ENCODE measurements at places on chromosomes 6 and 20.

GRCh38 chr6:4644996-4645395, 131.2 kb upstream of the CDYL start:
- DNase-seq, result no peak

DNA sequence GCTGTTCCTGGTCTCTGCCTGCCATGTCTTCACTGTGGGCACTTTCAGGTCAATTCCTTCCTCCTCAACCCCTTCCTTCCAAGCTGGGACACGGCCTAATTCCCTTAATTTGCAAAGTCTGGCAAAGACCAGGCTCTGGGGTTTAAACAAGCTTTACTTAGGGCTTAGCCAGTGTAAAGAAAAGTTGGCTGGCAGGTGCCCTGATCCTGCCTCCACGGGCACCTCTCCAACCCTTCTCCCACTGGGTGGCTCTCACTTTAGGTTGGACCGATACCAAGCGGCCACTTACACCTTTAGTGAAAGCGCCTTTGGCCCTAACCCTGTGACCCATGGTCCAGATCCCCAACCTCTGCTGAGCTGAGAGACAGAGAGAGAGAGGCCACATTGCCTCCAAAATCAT, 13.7 kb upstream of the MLN start:
- no peak for DNase-seq

DNA sequence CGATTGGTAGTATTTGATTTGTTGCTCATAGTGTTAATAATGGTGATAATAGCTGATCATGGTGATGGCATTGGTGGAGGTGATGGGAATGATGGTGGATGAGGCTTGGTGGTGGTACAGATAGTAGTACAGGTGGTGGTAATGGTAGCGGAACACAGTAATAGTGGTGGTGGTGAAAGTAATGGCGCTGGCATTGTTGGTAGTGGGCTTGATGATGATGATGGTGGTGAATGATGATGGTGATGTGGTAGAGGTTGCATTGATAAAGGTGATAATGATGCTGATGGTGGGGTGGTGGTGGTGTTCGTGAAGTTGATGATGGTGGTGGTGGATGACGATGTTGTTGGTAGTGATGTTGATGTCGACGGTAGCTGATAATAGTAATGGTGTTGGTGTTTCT, 24.6 kb upstream of the CLIC5 start:
- no peak for DNase-seq

DNA sequence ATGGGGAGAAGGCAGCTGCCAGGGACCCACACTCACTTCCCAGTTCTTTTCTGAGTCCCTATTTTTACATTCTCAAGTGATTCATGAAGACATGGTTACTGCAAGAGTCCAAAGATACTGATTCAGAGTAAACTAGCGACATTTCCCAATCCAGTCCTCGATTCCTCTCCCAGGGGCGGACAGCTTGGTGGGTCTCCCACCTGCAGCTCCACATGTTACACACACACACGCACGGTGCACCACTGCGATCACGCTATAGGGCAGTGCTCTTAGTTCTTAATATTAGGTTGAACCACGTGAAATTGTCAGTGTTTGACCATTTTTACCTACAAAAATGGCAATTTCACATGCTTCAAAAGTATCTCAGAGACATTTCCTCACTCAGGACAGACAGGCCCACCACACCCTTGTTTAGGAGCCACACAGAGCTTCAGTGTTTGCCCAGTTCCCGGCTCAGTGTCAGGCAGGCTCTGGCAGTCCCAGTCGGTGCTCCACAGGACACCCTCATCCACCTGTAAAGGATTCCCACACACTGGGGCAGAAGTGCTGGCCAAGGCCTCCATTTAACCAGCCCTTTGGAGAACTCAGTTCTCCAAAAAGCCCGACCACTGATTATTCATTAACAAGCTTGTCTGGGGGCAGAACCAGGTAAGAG, 51.8 kb downstream of the RRBP1 start:
- no peak for DNase-seq

DNA sequence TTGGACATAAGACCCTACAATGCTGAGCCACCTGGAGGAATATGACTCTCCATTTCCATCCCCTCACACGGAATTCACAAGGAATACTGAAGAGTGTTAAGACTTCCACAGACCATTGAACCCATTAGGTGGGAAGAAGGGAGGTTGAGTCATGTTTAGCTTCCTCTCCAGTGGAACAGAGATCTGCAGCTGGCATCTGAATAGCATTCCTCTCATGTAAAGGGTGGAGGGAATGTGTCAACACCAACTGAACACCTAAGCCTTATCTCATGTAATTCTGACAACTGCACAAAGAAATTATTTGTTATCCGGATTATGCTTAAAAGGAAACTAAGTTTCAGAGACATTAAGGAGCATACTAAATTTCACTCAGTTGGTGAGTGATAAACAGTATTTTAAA, 705.9 kb downstream of the MAFB start:
- DNase-seq, result no peak

DNA sequence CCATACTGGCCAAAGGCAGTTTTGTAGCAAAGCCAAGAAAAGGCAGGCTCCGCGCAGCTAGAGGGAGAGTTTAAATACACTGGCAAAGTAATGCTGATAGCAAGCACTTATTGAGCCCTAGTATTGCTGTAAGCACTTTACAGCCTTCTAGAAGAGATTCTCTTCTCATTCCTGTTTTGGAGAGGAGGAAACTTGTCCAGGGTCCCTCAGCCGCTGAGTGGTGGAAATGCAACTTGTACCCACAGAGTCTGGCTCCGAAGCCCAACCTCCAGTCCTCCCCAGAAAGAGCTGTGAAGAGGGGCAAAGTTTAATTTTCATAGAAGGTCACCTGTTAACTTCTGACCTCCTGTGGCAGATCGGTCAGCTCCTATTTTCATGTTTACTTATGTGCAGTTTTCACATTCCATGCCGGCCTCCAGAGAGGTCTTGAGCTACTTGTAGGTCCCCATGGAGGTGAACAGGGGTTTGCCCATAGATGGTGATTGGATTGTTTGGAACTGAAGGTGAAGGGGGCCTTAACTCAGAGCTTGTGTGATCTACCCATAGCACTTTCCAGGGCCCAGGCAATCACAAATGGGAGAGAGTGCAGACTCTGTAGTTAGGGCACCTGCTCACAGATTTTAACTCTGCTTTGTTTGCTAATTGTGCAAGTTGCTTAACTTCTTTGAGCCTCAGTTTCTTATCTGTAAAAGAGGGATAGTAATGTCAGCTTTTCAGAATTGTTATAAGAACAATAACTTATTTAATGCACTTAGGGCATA, 70.7 kb downstream of the LYRM2 start:
- no peak for DNase-seq

DNA sequence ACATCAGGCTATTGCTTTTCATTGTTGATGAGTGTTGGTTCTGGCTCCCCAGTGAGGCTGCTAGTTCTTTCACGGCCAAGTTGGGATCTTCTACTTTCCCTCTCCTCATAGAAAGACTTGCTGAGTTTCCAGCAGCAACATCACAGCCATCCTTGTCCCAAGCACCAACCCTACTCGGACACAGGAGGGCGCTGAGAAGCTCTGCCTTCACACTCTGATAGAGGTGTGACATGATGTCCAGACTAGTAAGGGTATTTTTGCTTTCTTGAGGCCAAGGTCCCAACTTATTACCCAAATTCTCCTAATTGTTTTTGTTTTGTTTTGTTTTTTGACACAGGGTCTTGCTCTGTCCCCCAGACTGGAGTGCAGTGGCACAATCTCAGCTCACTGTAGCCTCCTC, 3.0 kb upstream of the GCM1 start:
- DNase-seq, result no peak

- DNase-seq, result no peak
These were observed 9.8 kb downstream of the KIF3B start for GRCh38 chr20:32287231-32287638.

- no peak for DNase-seq
These were observed 31.4 kb downstream of the FOXP4 start for GRCh38 chr6:41577356-41578216.

DNA sequence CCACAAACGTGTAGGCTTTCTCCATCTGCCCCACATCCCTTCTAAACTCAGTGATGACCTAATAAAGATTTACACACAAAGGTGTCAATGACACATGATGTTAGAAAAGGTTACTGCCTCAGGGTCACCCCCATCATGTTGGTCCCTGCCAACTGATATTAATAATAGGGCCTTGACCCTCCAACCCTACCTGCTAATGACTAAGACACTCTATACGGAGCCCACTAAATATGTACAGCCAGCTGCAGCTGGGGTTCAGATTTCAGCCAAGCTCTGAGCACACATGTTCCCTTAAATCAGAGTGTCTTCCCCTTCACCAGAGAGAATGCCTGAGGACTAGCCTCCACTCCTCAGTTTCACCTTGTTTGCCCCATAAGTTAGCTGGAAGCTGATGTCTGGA, 67.4 kb upstream of the SNRPB2 start:
- DNase-seq, result no peak

DNA sequence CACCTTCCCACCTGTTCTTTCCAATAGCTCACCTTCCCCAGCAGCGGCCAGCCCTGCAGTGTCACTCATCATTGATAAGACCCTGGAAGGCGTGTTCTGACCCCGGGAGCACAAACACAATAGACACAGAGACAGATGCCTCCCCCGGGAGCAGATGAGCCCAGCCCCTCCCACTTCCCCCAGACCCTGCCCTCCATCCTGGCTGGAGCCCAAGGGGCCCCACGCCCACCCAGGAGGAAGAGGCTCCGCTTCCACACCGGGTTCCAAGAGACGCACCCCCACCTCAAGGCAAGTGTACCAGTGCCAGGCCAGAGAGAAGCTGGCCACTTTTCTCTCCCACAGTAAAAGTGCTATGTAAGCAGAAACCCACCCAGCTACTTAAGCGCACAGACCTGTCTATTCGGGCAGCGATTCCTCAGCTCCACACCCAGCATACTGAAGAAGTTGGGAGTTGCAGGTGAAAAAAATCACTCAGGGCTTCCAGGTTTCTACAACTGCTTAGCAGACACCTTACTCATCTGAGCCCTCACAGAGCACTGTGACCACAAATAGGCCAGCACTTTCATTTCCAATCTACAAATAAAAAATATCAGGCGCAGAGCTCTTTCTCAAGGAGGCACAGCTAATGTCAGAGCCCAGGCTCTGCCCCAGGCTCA, 93.4 kb upstream of the NXT1 start:
- no peak for DNase-seq

- no peak for DNase-seq
These were observed 44.4 kb upstream of the TRAF3IP2 start for GRCh38 chr6:111650049-111650448.

GRCh38 chr6:29793036-29793356, 34.6 kb upstream of the HLA-G start:
- no peak for DNase-seq

Measured in hematopoietic multipotent progenitor cell (in vitro differentiated cells).